Natural killer cell (primary cell): ENCODE measurements at places on chromosomes 4 and X.

GRCh38 chr4:20091781-20092180 is 159.9 kb upstream of the SLIT2 start:
- no peak for DNase-seq

DNA sequence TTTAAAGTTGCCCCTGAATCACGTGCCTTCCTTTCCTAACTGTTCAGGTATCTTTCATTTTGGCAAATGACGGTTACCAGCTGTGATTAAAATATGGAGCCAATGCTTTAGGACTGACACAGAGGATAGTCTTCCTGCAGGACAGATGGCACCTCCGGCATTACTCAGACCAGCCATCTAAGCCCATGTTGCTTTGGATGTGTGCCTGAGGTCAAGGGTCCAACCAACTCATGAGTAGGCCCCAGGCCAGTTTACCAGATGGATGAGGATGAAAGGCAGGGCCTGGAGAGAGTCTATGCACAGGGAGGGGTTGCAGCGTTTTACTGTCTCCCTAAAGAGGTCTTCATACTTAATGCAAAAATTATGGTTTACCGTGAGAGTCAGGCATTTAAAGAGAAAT is 174.0 kb upstream of the GATB start:
- DNase-seq: no peak

DNA sequence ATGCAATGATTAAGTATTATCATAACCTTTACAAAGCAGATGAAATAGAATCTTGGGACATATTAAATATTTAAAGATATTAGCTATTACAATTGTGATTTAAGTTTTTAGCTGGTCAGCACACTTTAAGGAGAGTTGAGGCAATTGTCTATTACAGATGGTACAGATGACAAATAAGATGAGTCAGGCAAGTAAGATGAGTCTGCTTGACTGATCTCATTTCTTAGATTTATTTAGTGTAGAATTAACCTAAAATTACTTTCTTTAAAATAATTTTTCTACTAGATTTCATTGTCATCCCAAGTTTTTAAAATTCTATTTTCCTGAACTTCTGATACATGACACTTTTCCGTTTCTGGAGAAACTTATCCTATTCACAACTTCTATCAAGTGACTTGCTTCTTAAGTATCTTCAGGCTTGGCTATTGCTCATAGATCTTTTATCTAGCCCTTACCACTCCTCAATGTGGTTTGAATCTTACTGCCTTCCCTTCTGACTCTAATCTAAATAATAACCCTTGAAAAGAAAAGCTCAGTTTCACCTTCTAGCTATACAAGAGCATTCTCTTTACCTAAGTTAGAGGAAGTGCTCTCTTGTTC is 32.9 kb downstream of the CXCL1 start:
- no peak for DNase-seq

GRCh38 chrX:137290011-137290410 is 256.2 kb upstream of the GPR101 start:
- DNase-seq: no peak

DNA sequence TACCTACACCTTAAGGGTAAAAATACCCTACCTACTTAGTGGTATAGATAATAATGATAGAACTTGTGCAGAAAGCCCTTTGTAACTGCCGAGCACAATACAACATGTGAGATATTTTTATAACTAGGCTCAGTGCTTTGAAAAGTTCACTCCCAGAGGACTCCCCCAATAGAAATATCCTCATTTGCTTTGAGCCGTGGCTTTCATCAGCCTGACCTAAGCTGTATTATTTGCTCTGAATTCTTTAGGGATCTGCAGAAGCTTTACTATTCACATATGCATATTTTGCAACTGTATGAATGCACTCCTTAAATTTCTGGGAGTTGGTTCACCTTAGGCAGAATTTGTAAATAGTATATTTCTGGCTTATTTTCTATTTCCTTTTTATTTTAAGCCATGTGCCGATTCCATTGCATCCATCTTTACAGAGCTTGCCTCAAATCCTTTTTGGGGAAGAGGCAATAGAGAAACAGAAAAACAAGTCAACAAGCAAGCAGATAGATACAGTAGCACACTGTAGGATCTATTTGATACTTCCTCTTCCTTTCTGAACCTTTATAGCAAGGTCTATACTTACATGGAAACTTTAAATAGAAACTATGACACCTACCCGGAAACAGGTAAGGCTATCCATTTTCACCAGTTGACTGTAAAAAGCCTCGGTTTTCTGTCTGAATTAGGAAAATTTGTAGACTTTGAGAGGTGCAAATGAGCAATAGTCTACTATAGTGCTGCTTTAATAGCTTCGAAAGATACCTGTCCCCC is 242.5 kb upstream of the VCX3A start:
- DNase-seq: no peak

DNA sequence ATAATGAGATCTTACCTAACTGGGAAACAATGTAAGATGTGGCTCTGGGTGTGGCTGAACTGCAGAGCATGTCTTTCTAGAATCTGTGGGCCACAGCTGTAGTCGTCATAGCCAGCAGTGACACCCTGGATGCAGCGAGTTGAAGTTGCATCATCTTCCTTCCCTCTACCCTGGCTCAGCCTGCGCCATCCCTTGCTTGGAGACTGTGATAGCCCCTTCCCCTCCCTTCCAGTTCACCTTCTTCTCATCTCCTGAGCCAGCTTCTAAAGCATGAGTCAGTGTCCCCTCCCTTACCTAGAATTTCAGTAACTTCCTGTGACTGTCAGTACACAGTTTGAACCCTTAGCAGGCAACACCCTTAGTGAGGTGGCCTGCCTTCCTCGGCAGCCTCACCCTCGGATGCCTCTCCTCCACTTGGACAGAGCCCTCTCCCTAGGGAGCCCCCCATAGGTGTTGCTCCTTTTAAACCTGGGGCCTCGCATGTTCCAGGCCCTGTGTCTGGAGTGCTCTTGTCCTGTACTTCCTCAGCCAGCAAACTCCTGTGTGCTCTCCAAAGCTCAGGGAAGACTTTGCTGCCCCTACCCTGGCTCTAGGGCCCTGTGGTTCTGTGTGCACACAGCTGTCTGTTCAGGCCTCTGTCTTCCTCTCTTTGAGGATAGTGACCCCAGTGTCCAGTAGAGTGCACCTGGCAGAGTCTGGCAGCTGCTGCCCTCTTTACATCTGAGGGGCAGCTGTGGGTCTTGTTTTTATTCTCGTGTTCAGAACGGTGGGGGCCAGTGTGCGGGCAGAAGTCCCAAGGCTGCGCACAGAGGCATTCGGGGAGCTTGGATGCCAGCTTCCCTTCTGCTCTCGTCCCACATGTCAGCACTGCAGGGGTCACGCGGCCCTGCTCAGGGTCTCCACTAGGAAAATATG is 43.7 kb upstream of the TADA2B start:
- peak; percentile 16 for DNase-seq

- DNase-seq: no peak
Observed at GRCh38 chrX:69019073-69019890, 146.0 kb downstream of the PJA1 start.

- no peak for DNase-seq
Observed at GRCh38 chrX:36957425-36958328, 50.5 kb upstream of the FAM47C start.

- no peak for DNase-seq
Observed at GRCh38 chr4:88097781-88098180, 60.7 kb downstream of the ABCG2 start.

DNA sequence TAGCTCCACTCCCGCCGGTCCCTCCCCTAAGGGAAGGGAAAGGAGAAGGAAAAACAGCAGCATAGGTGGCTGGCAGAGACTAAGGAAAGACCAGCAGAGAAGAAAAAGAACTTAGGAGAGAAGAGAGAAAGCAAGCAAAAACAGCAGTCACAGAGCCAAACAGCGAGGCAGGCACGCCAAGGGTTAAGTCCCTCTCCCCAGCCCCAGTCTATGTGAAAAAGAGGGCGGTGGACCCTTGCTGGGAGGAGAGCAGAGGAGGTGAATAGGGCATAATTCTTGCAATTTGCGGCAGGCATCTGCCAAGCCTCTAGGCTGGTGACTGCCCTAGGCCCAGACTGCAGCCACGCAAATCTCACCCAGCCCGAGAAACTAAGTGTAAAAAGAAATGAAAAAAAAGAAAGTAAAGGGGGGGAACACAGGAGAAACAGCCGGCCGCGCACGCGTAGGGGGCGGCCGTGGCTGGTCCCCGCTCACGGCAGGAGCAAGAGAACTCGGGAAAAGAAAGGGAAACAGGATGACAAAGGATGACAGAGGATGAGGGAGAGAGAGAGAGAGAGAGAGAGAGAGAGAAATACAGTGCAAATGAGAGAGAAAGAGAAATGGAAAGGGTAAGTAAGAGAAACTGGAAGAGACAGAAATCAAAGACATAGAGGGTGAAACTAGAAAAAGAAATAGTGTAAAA is 48.6 kb downstream of the MAGEA9 start:
- DNase-seq: peak; percentile 73

DNA sequence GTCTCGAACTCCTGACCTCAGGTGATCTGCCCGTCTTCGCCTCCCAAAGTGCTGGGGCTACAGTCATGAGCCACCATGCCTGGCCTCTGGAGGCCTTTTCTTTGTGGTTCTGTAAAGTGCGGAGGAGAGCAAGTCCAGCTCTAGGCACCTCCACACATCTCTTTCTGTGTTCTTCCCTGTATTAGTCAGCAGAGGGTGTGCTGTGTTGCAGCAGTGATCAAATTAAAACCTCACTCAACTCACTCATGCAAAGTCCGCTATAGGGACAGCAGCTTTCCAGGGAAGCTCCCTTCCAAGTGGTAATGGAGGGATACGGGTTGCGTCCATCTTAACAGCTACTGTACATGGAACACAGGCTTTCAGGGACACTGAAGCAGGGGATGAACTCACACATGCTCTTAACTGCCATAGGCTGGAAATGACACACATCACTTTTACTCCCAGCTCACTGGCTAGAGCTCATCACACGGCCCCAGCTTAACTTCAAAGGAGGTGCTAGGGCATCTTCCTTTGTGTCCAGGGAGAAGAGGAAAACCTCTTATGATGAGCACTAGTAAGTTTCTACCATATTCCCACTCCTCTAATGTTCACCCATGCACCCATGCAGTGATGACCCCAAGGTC is 36.0 kb upstream of the CCNG2 start:
- DNase-seq: no peak

DNA sequence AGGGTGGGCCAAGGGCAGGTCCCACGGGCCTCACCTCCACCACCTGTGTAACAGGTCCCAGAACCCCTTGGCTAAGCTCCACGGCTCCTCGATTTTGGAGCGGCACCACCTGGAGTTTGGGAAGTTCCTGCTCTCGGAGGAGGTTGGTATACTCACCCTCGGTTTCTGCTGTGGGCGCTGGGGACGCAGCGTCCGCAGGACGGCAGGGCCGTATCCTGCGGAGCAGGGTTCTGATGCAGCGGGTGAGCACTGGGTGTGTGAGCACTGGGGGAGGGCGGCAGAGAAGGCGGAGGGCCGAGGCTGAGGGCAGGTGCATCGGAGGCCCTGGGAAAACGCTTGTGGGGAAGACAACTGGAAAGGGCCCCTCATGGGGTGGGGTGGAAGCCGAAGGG is 11.0 kb downstream of the ATP5ME start:
- DNase-seq: no peak

GRCh38 chr4:122539861-122540465 is 80.9 kb downstream of the IL21 start:
- peak; percentile 57 for DNase-seq

DNA sequence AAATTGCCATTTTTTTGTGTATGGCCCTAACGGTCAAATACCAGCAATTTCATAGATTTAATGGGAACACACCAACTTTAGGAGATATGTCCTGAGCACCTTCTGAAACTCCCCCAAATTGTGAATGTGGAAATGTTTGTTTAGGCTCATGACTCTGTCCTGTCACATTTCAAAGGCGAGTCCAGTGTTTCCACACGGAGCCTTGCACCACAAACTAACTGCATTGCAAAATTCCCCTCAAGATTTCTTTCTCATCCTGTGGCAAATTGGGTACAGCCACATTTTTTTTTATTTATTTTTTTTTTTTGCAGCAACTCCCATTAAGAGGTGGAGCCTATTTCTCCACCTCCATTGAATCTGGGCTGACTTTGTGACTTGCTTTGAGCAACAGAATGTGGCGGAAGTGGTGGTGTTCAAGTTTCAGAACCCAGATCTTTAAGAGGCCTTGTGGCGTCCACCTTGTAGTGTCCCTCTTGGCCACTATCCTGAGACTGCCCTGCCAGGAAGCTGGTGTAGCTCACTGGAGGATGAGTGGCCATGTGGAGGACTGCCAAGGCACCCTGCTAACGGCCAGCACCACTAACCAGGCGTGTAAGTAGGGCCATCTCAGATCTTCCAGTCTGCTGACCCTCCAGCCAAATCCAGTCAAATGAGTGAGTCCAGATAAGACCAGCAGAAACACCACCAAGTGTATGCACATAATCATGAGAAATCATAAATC is 172.4 kb upstream of the SCML1 start:
- no peak for DNase-seq

DNA sequence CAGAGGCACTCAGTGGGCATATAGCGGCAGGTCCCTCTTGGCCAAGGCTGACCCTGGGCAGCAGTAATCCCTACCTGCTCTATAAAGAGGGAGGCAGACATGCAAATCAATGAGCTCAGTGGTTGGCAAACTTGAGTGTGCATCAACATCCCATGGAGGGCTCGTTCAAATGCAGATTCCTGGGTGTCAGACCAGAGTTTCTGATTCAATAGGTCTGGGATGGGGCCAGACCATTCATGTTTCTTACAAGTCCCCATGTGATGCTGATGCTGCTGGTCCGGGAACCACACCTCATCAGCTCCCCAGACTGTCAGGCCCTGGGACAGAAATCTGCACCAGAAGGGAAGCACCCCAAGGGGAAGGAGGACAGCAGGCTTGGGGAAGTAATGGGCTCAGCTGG is 38.9 kb upstream of the HMGB3 start:
- no peak for DNase-seq

GRCh38 chr4:47784222-47784621 is 53.6 kb downstream of the CORIN start:
- DNase-seq: no peak

GRCh38 chr4:31183256-31183655 is 463.1 kb downstream of the PCDH7 start:
- no peak for DNase-seq

DNA sequence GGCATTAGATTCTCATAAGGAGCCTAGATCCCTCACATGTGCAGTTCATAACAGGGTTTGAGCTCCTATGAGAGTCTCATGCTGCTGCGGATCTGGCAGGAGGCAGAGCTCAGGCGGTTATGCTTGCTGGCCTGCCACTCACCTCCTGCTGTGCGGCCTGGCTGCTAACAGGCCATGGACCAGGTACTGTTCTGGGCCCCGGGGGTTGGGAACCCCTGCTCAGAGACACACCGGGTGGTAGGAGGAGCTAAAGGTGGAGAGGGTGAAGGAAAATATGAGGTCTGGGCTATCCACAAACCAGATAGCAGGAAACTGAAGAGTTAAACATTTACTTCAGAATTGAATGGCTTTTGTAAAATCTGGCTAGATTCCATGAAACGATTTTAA is 5.9 kb upstream of the F11 start:
- no peak for DNase-seq

- no peak for DNase-seq
Observed at GRCh38 chr4:105415281-105415744, 58.5 kb downstream of the PPA2 start.

DNA sequence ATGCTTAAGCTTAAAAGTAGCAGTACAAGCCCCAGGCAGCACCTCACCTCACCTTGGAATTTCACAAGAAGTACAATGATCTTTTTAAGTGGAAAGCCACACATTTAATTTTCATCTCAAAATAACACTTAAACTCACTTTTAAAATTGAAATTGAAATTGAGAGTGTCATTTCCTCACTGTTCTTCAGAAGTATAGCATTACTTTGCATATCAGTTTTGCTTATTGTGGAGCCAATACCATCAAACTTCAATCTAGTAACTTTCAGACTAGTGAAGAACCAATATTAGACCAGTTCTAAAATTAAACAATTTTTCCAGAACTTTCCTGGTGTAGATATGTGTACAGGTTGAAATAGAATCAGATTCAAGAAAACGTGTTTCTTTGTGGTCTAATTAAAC is 242.4 kb downstream of the NDST4 start:
- no peak for DNase-seq

- no peak for DNase-seq
Observed at GRCh38 chrX:22392133-22392948, 119.6 kb downstream of the CBLL2 start.
